ENCODE measurements at places on chromosomes 16 and 17. TPM values are rescaled to one million over a fixed set of nuclear protein-coding genes. Genes with fewer than 3 reads are reported as not detected.
A peak's percentile ranks its signal among the peaks of the same experiment; 100 is the strongest.

The CCL17 gene
- not detected for total RNA-seq

DNA sequence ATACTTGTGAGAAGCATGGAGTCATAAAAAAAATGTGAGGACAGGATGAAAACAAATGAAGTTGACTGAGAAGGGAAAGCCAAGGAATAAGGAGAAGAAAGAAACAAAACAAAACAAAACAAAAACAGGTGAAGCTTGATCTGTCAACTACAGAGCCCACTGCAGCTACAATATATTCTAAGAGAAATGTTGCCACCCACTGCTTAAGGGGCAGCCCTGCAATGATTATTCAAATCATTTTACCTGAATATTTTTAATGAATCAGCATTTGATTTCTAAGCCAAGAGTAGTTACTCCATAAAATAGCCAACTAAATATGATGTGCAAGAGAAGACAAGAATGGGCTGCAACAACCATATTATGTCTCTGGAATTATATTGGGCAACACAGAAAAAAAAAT, 252.0 kb upstream of the KIF2B start:
- DNase-seq = no peak

DNA sequence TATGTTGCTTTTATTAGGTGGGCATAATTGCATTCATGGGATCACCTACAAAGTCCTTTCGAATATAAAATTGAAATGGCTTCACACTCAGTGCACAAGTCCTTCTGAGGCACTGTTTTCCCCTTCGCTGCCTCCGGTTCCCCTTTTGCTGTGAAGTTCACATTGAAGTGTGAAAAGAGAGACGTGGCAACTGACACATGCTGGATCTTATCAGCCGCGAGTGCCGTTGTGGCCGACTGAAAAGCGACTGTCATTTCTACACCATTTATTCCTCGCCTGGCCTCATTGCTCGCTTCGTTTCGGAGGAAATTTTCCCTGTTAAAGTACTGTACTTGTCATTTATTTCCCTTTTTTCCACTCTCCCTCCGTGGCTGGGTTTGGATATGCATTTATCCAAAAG, 423.5 kb downstream of the MAF start:
- DNase-seq = no peak

GRCh38 chr17:76534831-76535732, 2.4 kb downstream of the CYGB start:
- DNase-seq = no peak

DNA sequence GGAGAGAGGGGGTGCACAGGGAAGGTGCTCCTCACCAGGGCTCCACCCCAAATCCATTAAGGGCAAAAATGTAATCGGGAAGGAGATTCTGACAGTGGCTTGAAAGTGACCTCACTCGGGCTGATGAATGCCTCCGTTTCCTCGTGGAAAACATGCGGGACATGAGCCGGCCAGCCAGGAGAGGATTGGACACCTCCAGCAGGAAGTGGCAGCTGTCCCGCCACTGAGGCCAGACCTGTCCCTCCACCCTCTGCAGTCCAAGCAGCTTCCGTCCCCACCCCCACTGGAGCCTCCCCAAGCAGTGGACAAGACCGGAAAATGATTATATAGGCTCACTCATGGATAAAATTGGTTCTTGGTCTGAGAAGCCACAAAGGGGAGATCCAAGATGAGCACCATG, 82.1 kb upstream of the CCL1 start:
- DNase-seq = no peak

- no peak for DNase-seq
Observed at GRCh38 chr16:66908116-66908515, 10.6 kb downstream of the CDH16 start.

DNA sequence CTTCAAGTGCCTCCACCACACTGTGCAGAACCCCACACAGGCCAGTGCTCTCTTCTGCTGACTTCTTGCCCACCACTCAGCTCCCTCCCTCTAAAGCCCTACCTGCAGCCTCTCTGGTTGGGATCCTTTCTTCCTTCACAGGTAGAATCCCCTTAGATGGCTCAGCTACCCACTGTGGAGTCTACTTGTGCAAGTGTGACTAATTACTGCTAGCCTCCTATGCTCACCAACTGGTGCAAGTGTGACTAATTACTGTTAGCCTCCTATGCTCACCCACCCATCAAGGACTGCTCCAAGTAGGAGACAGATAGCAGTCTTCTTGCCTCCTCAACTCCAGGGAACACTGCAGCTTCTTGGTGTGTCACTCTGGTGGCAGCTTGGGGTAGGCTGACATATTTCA, 43.6 kb downstream of the TEX14 start:
- no peak for DNase-seq

The CDH11 gene
- 8.3 TPM for total RNA-seq

The ZP2 gene
- total RNA-seq = 0.27 TPM

DNA sequence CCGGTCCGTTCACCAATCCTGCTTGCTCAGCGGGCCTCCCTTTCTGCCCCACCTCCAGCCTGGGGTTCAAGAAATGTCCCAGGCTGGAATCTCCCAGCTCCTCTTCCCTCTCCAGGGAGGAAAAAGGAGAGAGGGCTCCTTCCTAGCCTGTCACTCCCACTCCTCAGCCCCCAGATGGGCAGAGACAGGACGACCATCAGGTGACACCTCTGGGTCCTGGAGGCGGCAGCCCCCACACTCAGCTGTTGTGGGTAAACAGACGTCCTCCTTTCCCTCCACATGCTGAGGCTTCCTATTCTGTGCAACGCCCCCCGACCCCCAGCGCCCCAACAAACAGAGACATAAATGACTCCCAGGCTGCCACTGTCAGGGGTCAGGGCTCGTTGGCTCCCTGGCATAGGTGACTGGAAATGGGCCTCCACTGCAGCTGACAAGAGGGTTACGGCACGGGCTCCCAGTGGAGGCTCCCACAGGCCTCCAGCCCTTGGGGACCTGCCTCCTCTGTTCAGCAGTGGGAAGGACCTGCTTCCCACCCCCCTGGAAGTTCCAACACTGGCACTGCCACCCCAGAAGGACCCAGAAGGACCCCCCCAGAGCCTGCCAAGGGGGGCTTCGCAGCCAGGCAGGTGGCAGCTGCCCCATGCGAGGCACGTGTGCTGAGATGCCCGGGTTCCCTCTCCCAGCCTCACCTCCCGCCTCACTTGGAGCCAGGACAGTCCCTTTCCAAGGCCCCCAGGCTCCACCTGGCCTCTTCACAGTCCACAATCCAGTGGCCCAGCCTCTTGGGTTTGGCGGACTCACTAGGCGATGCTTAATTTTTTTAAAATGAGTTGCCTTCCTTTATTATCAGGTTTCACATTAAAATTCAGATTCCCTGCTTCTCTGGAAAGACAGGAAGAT, 232.3 kb downstream of the KATNIP start:
- no peak for DNase-seq

- DNase-seq = no peak
Observed at GRCh38 chr16:67579686-67580085, 17.4 kb downstream of the CTCF start.

The SLC4A1 gene
- total RNA-seq = not detected

DNA sequence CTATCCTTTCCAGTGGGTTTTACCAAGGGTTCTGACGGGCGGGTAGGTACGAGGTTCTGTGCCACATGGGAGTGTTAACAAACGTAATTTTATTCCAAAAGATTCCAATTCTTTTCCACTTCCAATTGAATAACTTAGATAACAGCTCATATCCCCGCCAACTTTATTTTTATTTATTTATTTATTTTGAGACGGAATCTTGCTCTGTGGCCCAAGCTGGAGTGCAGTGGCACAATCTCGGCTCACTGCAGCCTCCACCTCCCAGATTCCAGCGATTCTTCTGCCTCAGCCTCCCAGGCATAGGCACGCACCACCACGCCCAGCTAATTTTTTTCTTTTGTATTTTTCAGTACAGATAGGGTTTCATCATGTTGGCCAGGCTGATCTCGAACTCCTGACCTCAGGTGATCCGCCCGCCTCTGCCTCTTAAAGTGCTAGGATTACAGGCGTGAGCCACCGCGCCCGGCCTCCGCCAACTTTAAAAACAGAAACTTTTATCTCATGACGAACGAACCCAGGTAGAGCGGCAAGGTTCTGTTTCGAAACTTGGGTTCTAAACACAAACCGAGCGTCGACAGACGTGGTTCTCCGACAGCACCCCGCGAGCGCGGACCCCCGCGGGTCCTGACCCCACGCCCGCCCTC, 613 bp downstream of the ECI1 start:
- DNase-seq = peak; percentile 68

- no peak for DNase-seq
Observed at GRCh38 chr17:66755944-66756290, 79.0 kb upstream of the CACNG5 start.

DNA sequence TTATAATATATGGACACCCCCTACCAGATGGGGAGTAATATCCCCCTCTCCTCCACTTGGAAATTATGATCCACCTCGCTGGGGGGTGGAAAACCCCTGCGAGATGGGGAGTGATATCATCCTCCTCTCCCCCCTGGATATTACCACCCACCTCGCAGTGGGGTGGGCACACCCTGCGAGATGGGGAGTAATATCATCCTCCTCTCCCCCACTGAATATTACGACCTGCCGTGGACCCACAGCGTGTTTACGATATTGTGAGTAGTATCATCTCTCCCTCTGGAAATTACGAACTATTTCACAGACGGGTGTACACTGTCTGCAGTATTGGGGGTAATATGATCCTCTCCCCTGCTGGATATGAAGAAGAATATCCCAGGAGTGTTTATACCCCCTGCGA, 228.3 kb upstream of the WSCD1 start:
- no peak for DNase-seq

GRCh38 chr16:9091867-9092281, 430 bp downstream of the HAPSTR1 start:
- peak; percentile 47 for DNase-seq

The TTYH2 gene
- total RNA-seq = 5.2 TPM

The PTX4 gene
- total RNA-seq = not detected

GRCh38 chr17:8614988-8615387, 15.5 kb downstream of the MYH10 start:
- DNase-seq = no peak

- DNase-seq = no peak
Observed at GRCh38 chr16:85314512-85314971, 202.3 kb upstream of the CIBAR2 start.

DNA sequence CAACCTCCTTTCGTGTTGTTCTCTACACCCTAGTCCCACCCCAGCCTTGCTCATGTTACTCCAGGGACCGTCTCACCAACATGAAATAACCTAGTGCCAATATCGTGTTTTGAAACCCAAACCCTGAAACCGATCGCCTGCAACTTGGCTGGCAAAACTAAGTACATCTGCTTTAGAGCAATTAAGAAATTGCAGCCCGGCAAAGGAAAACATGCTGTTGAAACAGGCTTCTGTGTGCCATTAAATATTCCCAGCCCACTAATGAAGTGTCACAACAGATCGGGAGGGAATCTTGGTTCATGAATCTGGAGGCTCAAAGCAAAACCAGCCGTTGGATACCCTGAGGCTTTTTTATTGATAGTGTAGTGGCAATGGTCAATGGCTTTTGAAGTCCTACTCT, 48.3 kb upstream of the GPR139 start:
- no peak for DNase-seq

GRCh38 chr17:76159157-76159556, 18.1 kb upstream of the FOXJ1 start:
- no peak for DNase-seq

The GGT6 gene
- 270 TPM for total RNA-seq

The FA2H gene
- total RNA-seq = 52.6 TPM

GRCh38 chr17:60902399-60902798, 224.7 kb downstream of the BCAS3 start:
- DNase-seq = no peak

DNA sequence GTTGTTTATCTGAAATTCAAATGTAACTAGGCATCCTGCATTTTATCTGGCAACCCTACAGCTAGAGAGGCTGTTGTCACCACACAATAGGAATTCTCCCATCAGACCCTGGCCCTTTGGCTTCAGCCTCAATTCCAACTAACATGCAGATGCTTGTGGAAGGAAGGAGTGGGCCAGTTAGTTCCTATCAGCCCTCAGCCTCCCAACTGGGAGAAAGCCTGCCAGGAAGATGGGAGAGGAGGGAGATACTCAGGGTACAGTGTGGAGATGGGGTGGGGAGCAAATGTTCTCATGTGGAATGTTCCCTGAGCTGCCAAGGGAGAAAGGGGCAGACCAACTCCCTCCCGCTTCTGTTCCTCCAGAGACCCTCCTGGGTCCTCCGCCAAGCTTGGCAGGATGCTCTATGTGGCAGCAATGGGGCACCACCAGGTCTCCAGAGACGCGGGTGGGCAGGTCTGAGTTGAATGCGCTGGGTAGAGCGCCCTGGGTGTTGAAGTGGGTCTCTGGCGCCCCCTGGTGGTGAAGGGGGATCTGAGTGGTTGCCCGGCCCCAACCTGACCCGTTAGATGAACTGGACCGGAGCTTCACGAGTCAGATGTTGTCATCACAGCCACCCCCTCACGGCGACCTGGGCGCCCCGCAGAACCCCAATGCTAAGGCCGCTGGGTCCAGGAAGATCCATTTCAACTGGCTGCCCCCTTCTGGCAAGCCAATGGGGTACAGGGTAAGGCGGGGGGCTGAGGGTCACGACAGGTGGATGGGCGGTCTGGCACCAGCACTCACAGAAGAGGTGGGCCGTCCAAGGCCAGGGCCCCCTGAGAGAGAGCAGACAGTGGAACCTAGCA, 15.2 kb downstream of the GALK1 start:
- DNase-seq = peak; percentile 89

- DNase-seq = no peak
Observed at GRCh38 chr16:51685498-51685897, 534.4 kb upstream of the SALL1 start.

DNA sequence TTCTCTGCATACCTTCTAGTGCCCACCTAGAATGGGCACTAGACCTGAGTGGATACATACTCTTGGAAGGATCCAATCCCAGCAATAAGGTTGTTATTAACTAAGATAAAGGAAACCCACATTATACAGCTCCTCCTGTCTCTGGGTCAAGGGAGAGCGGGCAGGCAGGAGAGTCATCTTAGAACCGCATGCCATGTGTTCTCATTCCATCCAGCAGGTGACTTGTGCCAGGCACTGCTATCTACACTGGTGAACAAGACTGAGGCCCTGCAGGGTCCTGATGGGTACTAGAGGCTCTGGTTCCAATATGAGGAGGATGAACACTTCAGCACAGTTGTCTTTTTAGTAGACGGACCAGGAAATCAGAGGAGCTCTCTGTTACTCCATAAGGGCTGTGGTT, 5.9 kb upstream of the CD300H start:
- no peak for DNase-seq

The TAC4 gene
- total RNA-seq = not detected

The KRT13 gene
- not detected for total RNA-seq

DNA sequence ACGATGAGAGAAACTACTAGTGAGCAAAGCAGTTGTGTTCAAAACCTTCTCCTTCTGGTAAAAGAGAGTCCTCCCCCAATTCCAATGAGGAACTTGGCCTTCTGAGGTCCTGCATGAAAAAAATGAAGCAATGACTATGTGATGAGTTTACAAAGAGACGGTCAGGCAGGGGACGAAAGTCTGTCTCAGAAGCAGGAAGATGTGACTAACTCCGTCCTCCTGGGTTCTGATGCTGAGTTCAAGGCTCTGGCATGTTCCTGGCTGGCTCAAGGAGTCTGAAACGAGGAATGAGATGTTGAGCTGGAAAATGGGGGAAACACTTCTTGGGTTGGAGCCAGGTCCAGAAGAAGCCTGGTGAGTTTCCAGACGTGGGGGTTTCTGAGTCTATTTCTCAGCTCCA, 129.6 kb downstream of the CPPED1 start:
- no peak for DNase-seq

All from transverse colon (tissue), 4 donors.